ENCODE measurements at places on chromosomes 3 and 15. TPM values are rescaled to one million over a fixed set of nuclear protein-coding genes. Genes with fewer than 3 reads are reported as not detected.

DNA sequence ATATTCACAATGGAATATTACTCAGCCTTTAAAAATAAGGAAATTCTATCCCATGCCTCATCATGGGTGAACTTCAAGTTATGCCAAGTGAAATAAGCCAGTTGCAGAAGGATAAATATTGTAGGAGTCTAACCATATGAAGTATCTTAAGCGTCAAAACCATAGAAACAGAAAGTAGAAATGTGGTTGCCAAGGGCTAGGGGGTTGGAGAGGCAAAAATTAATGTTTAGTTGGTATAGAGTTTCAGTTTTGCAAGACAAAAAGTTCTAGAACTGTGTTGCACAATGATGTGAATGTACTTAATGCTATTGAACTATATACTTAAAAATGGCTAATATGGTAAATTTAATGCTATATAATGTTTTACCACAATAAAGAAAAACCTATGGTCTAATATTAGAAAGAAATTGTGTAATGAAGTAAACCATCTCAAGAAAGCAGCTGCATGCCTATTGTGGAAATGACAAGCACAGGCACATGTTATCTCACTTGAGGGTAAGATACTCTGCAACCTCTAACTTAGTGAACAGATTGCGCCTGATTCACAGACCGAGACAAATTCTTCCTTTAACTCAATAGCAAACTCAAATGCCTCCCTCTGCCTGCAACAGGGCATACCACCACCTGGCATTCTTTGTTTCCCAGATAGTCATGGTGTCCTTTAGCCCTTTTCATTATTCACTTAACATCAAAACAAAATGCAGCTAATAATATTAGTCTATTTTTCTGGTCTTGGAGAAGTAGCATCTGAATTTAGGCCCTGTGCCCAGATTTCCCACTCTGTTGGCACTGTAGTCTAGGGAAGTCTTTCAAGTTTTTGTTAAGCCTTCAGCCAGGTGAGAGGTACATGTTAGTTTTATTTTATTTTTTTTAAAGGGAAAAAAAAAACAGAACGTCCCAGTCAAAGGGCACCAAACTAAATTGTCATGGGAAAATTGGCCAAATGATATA lies 80.2 kb upstream of the ACP3 start:
- DNase-seq: no peak

- DNase-seq: no peak
These were observed 6.8 kb downstream of the FYCO1 start for GRCh38 chr3:45988804-45989203.

The SCAPER gene
- 41.7 TPM for total RNA-seq

The ALDH1L1 gene
- 87.3 TPM for total RNA-seq

- no peak for DNase-seq
These were observed 83.4 kb upstream of the WNT7A start for GRCh38 chr3:13963137-13963886.

DNA sequence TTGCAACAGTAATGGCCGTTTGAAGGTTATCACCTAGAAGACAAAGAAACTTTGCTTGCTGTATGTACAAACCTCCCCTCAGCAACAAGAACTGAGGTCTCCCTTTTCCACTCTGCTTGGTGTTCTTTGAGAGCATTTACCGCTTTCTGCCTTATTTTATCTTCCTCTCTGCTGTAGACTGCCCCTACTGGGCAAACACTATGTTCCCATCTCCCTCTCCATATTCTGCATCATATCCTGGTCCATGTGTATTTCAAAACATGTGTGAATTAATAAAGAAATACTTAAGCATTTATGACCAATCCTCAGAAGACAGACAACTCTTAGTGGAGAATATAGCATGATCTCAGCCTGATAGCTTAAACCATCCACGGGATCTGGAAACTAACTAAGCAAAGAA lies 64.4 kb downstream of the ATP13A5 start:
- no peak for DNase-seq

DNA sequence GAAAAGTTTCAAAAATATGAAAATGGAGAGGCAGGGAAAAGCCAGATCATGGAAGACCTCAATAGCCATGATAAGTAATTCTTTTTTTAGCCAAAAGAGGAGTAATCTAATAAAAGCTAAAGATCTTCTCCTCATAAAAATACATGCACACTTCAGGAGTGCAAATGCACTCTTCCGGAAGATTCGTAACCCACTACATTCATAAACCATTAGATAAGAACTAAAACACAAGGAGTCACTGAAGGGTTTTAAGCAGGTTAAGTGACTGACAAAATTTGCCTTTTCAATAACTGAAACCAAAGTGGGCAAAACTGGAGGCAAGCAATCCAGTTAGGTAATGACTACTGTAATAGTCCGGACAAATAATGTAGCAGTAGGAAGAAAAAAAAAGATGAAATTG lies 46.0 kb downstream of the UBE3A start:
- no peak for DNase-seq

DNA sequence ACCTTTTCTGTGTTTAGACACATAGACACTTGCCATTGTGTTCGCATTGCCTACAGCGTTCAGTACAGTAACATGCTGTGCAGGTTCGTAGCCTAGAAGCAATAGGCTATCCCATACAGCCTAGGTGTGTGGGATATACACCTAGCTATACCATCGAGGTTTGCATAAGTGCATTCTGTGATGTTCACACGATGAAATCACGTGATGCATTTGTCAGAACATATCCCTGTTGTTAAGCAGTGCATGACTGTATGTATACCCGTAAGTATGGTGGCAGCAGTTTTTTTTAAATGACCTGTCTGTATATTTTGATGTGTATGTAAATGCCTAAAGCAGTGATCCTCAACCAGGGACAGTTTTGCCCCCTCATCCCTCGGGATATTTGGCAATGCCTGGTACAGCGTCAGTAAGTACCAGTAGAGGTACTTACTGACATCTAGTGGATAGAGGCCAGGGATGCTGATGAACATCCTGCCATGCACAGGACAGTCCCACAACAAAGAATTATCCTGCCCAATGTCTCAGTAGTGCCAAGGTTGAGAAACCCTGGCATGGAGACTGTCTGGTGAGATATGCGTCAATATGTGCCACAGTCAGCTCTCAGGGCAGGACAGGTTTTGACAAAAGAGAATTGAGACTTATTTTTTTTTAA lies 129.1 kb downstream of the HCN4 start:
- DNase-seq: no peak

- no peak for DNase-seq
These were observed 185.2 kb upstream of the IL12A start for GRCh38 chr3:159803459-159803858.

DNA sequence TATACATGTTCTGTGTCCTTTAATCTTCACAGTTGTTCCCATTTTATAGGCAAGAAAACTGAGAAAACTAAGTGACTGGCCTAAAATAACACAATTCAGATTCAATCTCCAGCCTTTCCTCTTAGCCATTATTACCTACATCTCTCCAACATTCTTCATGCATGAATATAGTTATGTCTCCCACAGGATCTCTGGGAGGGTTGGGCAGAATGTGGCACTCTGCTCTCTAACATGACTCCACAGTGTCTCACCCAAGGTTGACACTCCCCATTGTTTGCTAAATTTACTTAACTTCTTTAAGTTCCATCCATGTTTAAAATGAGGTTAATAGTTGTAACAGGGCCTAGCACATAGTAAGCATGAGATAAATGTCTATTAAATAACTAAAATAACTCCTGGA lies 276.3 kb downstream of the ERC2 start:
- DNase-seq: no peak

The NCBP2 gene
- 45.6 TPM for total RNA-seq

- DNase-seq: no peak
These were observed 29.2 kb downstream of the PLOD2 start for GRCh38 chr3:146131616-146132410.

- DNase-seq: peak; percentile 80
These were observed 546 bp downstream of the EIF4A2 start for GRCh38 chr3:186783731-186784515.

The CCR8 gene
- total RNA-seq: not detected

- no peak for DNase-seq
These were observed 10.9 kb upstream of the AADACL2 start for GRCh38 chr3:151722856-151723255.

- DNase-seq: no peak
These were observed 16.9 kb downstream of the CYP11A1 start for GRCh38 chr15:74350295-74351275.

The CNTN6 gene
- not detected for total RNA-seq

The SLC12A1 gene
- total RNA-seq: not detected

GRCh38 chr3:17986348-17986816 lies 244.0 kb upstream of the TBC1D5 start:
- no peak for DNase-seq

- DNase-seq: no peak
These were observed 8.3 kb downstream of the KPNA1 start for GRCh38 chr3:122506450-122506849.

The EXD1 gene
- not detected for total RNA-seq

DNA sequence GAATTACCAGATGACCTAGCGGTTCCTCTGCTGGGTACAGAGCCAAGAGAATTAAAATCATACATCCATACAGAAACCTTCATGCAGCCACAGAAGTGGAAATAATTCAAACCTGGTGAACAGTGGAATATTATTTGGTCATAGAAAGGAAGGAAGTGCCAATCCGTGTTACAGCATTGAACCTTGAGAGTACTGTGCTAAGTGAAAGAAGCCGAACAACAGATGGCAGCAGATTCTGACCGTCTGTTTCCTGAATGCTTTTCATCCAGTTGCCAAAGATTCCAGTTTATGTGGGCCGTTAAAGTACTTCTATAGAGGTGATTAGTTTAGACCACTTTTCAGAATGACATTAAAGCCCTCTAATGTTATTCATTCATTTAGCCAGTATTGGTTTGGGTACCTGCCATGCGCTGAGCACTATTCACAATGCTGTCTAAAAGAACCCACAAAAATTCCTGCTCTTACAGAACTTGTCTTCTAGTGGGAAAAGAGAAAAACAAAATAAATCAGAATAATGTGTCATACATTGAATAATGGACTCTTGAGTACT lies 45.8 kb upstream of the SENP5 start:
- no peak for DNase-seq

The NFKBIZ gene
- total RNA-seq: 91.0 TPM

The GP9 gene
- total RNA-seq: not detected

DNA sequence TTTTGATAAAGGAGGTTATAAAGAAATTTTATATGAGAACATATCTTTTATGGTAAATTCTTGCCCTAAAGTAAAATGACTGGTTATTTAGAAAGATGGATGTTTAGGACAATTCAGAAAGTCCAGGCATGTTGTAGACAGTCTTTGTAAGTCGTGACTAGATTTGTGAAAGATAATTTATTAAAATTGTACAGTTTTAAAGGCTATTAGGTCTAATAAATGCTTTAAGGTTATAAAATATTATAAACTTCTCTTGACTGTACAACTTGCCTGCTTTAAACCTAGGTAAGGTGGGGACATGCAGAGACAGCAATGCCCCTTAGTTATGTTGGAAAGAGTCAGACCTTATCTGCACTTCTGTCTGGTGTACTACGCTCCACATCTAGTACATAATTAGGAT lies 933.5 kb downstream of the SI start:
- no peak for DNase-seq

The XCR1 gene
- not detected for total RNA-seq

DNA sequence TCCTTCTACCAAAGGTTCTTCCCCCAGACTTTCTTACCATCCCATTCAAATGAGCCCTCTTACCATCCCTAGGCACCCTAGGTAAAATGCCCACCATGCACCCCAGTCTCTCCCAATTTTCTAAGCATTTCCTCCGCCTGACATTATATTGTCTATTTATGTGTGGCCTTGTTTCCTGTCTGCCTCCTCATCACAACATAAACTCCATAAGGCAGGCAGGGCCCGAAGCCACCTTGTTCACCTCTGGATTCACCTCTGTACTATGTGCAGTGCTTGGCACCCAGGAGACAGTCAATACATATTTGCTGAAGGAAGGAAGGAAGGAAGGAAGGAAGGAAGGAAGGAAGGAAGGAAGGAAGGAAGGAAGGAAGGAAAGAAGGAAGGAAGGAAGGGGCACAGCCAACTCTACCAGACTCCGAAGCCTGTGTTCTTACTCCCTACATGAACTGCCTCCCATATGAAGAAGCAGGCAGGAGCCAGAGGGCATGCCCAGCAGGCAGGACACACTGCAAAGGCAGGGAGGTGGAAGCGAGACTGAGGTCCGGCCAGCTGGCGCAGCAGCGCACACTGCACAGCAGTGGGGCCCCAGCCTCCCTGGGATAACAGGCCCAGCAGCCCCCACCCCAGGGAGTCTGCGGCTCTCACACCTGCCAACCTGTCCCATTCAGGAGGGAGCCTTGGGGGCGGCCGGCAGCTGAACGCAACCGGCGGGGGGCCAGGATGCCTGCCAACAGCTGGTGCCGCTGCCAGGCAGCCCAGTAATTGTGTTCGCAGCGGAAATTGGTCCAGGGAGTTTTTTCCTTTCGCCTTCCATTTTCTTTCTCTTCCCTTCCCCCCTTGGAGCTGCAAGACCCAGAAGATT lies 106.0 kb upstream of the LINGO1 start:
- no peak for DNase-seq

The CAV3 gene
- total RNA-seq: not detected

- DNase-seq: no peak
These were observed 116.9 kb downstream of the ALDH1A2 start for GRCh38 chr15:57948351-57949289.

The CTSH gene
- 267 TPM for total RNA-seq

DNA sequence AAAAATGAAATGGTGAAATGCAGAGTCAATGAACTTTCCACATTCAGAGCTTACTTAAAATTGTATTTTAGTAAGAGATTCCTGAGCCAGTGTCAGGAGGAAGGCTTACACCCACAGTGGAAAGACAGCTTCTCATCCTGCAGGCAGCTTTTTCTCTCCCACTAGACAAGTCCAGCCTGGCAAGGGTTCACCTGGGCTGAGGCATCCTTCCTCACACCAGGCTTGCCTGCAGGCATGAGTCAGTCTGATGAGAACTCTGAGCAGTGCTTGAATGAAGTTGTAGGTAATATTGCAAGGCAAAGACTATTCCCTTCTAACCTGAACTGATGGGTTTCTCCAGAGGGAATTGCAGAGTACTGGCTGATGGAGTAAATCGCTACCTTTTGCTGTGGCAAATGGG lies 3.1 kb downstream of the CCR4 start:
- DNase-seq: no peak

DNA sequence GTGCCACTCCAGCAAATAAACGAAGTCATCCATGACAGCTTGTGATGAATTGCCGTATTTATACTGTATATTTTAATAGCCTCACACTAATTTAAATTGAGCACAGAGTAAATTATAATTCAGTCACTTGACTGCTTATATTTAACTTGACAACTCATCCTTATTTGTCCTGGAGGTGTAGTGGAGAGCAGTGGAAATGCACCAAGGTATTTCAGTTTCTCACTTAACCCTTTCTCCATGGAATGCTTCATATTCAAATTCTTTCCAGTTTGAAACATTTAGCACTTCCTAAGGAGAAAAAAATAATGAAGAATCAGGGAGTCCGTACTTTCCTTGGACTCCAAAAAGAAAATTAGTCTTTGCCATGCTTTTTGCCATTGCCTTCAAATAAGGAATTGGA lies 99.0 kb downstream of the MAP2K5 start:
- DNase-seq: no peak

The EXOSC7 gene
- 65.1 TPM for total RNA-seq

- no peak for DNase-seq
These were observed 428.3 kb downstream of the CNTN4 start for GRCh38 chr3:2526926-2527325.

The GADL1 gene
- not detected for total RNA-seq

The GOLGA8N gene
- total RNA-seq: 11.0 TPM
